Activated CD8-positive, alpha-beta T cell treated with anti-CD3 and anti-CD28 coated beads, Interleukin-2, amount 10 ng/mL, durations not matched to agents 7 days and 5 days (primary cell): ENCODE measurements at places on chromosomes 13 and 19. TPM values are rescaled to one million over a fixed set of nuclear protein-coding genes. Genes with fewer than 3 reads are reported as not detected.

DNA sequence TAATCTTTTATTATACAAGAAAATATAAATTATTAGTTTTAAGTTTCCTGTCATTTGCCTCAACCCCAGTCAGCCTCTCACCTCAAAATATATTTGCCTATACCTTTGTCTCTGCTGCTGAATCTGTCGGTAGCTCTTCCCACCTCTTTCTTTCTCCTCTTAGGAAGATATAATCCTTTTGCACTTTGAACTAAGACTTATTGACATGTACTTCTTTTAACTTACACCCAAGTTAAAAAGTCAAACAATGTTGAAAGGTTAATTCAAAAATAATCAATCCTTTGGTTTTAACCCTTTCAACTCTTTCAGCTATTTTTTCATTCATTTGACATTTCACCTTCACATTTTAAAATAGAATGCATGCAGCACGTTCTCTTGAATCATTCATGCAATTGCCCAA, 9.0 kb upstream of the KL start:
- no peak for DNase-seq

GRCh38 chr19:55133639-55134444, 15.2 kb downstream of the TNNT1 start:
- no peak for DNase-seq

DNA sequence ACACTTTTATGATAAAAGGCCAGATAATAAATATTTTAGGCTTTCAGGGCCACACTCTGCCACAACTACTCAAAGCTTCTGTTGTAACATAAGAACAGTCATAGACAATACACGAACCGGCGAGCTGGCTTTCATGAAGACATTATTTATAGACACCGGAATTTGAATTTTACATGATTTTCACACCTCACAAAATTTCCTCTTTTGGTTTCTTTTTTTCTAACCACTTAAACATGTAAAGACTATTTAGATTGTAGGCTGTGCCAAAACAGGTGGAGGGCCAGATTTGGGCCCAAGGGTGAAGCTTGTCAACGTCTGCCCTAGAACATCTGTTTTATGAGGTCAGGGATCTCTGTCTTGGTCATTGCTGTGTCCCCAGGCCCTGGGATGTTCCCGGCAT, 29.7 kb upstream of the FXYD3 start:
- DNase-seq, result no peak

- DNase-seq, result no peak
Observed at GRCh38 chr19:18225702-18226468, at the start of gene PDE4C. Gene PDE4C (minus strand): TSS chr19:18226438. CDS start chr19:18226415, 23 bp downstream.

GJB2 gene
- 0.26 TPM for total RNA-seq

DAPK3 gene
- total RNA-seq, result 44.9 TPM

GRCh38 chr19:5713228-5713627, 6.7 kb downstream of the LONP1 start:
- no peak for DNase-seq

GRCh38 chr13:43629691-43630480, 156.9 kb downstream of the ENOX1 start:
- DNase-seq, result no peak

GRCh38 chr19:42245231-42245630, 2.8 kb upstream of the GSK3A start:
- DNase-seq, result no peak

DNA sequence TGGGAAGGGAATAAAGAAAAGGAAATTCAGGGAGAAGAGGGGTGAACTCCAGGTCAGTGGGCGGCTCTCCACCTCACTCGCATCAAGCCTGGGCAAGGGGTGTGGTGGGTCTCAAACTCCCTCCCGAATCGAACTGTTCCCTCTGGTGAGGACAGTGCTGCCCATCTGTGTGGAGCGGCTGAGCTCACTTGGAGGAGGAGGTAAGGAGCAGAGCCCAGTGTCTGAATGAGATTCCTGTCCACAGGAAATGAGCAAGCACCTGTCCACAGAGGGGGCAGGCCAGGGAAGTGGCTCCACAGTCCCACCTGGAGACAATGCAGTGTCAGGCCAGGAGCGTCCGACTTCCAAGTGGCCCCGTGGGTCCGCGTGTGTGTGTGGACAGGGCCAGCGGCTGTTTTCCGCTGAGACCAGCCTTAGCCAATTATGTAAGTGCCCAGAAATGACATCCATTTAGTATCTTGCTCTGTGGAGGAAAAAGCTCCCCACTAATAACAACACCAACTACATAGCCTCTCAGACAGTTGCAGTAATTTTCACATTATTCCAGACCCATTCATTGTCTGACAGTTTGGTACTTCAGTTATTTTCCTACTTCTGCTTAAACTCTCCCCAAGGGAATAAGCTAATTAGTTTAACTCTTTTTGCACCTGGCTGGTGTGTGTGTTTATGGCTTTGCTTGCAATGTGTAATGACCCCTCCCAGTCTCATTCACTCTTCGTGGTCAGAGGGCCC, 114.6 kb downstream of the SOX1 start:
- no peak for DNase-seq

- no peak for DNase-seq
Observed at GRCh38 chr19:52227980-52228379, 38.1 kb downstream of the PPP2R1A start.

BEST2 gene
- total RNA-seq, result not detected

DNA sequence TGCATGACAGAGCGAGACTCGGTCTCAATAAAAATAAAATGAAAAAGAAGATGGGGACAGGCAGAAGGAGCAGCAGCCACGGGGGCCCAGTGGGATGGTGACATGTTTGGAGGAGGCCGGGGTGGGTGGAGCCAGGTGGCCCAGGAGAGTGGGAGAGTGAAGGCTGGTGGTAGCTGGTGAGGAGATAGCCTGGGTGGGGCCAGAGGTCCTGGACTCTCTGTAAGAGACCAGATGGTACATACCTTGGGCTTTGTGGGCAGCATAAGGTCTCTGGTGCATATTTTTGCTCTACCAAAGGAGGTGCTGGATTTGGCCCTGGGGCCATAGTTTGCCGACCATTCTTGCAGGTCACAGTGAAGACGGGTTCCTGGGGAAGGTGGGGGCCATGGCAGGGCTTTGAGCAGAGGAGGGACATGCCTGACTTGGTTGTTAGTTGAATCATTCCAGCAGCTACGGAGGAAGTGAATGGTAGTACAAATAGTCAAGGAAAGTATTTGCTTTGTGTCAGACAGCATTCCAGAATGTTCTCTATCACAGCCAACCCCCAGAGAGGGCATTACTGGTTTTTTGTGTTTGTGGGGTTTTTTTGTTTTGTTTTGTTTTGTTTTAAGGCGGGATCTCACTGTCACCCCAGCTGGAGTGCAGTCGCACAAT, 69.1 kb downstream of the ARHGEF18 start:
- DNase-seq, result no peak

ZSCAN1 gene
- total RNA-seq, result not detected

DNA sequence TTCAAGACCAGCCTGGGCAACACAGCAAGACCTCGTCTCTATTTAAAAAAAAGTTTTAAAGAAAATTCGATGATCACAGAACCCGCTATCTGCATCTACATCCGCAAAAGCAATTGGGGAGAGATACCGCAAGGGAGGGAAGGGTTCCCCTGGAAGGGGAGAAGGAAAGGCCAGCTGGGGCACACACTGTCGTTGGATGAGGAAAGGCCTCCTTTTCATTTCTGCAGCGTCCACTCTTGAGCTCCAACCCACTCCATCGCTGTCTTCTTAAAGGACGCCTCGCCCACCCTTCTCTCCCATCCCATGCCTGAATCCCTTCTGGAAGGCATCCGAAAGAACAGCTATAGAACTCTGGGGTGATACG, 3.2 kb upstream of the PRKCG start:
- DNase-seq, result no peak

DNA sequence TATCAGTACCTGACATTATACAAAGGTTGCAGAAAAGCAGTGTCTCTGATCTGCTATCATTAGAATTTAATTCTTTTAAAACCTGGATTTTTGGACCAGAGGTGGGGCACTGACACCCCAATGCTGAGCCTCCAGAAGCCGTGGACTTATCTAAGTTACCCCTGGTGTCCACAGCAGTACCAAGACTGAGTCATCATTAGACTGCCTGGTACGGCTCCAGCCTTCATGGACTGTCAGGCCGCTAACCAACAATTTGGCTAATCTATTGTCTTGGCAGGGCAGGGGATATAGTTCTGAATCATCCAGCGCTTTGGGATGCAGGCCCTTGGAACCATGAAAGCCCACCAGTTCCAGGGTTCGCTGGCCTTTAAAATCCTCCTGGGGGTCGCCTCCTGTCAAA, 78.3 kb downstream of the TSHZ3 start:
- no peak for DNase-seq

CCDC70 gene
- not detected for total RNA-seq

GRCh38 chr19:21750586-21751128, 16.7 kb downstream of the ZNF100 start:
- DNase-seq, result no peak

DNA sequence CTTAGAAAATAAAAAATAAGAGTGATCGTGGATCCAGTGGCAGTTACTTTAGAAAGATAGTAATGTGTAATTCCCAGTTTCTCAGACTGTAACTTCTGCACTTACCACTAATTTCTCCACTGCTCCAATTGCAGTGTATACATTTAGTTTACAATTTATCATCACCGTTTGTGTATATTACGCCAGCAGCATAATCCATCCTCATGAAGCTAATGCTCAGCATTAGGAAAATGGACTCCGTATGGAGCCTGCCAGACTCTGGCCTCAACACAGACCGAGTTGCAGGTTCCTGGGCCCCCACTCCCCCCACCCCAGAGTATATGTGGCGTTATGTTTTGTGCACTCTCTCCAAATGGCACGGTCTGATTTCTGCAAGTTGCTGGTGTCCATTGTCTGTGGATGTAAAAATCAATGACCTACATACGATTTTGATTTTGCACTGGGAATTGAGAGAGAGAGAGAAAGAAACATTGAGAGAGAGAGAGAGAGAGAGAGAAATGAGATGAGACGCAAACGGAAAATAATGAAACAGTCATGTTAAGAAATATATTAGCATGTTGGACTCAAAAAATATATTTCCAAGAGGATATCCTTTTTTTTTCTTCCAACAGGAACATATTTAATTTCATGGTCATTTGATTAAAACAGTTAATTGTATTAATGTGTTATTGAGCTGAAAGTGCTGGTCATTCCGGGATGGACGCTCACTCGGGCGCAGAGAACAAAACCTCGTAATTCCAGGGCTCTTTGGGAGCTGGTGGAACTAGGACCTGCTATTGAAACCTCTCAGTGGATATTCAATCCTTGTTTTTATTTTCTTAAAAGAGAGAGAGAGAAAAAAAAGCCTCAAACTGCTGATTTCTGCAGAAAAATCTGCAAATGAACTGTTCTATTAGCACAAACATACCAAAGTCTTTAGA, 278.8 kb downstream of the TSHZ3 start:
- no peak for DNase-seq

ZNF329 gene
- total RNA-seq, result 5.7 TPM

CEACAM19 gene
- 0.23 TPM for total RNA-seq
